ENCODE measurements at places on chromosomes 5 and 9. TPM values are rescaled to one million over a fixed set of nuclear protein-coding genes. Genes with fewer than 3 reads are reported as not detected.
A peak's percentile ranks its signal among the peaks of the same experiment; 100 is the strongest.

DNA sequence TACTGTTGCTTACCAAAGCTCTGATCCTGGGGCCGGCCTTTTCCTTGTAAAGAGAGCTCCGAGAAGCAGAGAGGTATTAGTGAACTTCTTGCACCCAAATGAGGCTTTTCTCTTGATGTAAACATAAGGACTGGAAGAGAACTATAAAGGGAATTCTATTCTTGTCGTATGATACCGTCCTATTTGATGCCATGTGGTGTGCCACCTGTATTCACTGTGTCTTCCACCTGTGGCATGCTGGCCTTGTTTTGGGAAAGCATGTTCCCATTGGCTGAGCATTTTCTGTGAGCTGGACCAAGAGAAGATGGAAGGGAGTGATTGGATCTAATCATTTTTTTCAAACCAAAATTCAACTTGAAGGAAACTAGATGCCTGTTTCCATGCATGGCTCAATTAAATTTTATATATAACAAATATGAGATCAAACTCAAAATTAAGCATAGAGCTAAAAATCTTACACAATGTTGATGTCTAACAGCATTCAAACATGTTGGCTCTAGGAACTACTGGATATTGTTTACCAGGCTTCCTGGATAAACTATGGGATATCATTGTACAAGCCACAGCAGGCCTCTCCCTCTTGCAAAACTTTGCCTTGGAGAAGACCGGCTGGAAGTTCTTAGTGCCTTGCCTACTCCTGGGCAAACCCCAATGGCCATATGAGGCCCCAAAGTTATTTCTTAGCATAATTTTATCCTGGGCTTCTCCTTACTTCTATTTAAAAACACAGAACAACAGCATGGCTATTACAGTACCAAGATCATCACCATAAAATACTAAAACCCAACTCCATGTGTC lies 115.3 kb downstream of the TSSK1B start:
- DNase-seq: no peak

- no peak for DNase-seq
These were observed 88.9 kb upstream of the CACNA1B start for GRCh38 chr9:137788561-137789294.

GRCh38 chr9:84190411-84190810 lies 150.1 kb downstream of the SLC28A3 start:
- no peak for DNase-seq

SOHLH1 gene
- not detected for total RNA-seq

- peak; percentile 64 for DNase-seq
These were observed 25.1 kb upstream of the CDKN2AIPNL start for GRCh38 chr5:134436523-134437339.

- DNase-seq: no peak
These were observed 132.9 kb downstream of the LIFR start for GRCh38 chr5:38423276-38424147.

Data from sciatic nerve (tissue), 2 donors.